ENCODE measurements at places on chromosomes 1 and 21. TPM values are rescaled to one million over a fixed set of nuclear protein-coding genes. Genes with fewer than 3 reads are reported as not detected.

DNA sequence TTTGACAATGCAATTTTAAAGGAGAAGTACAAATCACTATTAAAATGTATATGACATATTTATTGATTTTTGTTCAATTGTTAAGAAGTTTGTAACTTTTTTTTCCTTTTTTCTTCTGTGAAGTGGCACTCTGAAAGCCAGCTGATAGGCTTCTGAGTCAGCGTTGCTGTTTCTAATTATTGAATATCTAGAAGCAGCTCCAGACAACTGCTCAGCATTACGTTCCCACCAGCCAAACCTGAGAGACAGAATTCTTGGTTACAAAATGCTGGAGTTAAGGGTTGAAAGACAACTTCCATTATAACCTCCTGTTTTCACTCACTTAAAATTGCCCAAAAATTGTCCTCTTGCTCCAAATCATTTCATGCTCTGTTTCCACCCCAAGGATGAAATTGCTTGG lies 31.4 kb upstream of the LMX1A start:
- DNase-seq = no peak

DNA sequence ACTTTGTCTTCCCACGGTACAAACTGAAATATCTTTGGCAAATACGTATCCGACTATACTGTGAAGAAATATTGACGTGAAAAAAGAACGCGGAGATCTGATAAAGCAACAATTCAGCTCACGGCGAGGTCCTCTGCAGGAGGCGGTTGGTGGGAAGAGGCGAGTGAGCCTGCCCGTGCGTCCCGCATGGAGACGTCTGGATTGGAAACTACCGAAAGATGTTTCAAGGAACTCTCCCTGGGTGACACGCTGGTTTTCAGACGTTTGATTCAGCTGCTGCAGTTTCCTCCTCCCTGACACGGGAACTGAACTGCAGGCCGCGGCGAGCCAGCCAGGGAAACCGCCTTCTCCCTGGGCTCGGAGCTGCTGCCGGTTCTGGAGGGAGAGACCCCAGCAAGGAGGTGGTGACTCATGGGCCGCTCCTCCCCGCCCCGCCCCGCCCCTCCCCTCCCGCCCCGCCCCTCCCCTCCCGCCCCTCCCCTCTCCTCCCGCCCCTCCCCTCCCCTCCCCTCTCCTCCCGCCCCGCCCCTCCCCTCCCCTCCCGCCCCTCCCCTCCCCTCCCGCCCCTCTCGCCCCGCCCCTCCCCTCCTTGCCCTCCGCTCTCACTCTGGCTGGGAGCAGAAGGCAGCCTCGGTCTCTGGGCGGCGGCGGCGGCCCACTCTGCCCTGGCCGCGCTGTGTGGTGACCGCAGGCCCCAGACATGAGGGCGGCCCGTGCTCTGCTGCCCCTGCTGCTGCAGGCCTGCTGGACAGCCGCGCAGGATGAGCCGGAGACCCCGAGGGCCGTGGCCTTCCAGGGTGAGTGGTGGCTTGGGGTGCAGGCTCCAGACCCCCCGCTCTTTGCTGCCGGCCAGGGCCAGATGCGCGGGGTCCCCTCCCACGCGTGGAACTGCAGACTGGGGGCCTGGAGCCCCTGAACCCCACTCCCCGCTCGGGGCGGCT lies at the start of gene COL6A1:
TSS of gene COL6A1 (plus strand) at position 620 of the 941 bp plus-strand sequence. CDS start at position 701, 81 bp downstream.
- peak; percentile 84 for DNase-seq

Gene MAST2
- 104 TPM for total RNA-seq

Gene WNT9A
- 4.8 TPM for total RNA-seq

Gene TSSK3
- total RNA-seq = 2.1 TPM

Gene GPA33
- 0.91 TPM for total RNA-seq

Gene HES2
- not detected for total RNA-seq

GRCh38 chr1:228313536-228314277 lies 92.9 kb downstream of the TRIM11 start:
- no peak for DNase-seq

Gene KPRP
- not detected for total RNA-seq

Gene CLIC6
- total RNA-seq = 11.2 TPM

Gene MATN1
- total RNA-seq = not detected

Gene CATSPERE
- total RNA-seq = 0.58 TPM

Gene LRRC38
- total RNA-seq = 0.30 TPM

DNA sequence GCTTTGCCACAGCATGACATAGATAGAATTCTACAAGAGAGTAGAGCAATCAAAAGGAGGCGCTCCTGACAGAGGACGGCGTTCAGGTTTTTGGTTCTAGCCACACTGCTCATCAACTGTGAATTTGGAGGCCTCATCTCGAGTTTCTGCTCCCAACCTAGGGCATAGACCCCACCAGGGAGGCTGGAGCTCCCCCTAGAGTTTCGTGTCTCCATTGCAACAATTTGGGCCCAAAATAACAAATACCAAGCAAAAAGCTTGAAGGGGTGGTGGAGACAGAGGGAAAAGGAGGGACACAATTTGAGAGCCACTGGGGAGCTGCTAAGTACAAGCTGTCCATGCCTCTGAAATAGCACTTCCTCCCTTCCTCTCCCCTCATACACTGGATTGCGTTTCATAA lies 297.0 kb downstream of the GPATCH2 start:
- DNase-seq = no peak

Gene PIGR
- total RNA-seq = 0.91 TPM

GRCh38 chr1:234776876-234777855 lies 167.2 kb upstream of the IRF2BP2 start:
- no peak for DNase-seq

GRCh38 chr1:210384625-210385024 lies 55.9 kb downstream of the HHAT start:
- no peak for DNase-seq

GRCh38 chr1:32393832-32394140 lies 455 bp downstream of the BSDC1 start:
- no peak for DNase-seq

GRCh38 chr1:8473891-8474300 lies 156.0 kb downstream of the SLC45A1 start:
- no peak for DNase-seq

Gene TXLNA
- 17.2 TPM for total RNA-seq

DNA sequence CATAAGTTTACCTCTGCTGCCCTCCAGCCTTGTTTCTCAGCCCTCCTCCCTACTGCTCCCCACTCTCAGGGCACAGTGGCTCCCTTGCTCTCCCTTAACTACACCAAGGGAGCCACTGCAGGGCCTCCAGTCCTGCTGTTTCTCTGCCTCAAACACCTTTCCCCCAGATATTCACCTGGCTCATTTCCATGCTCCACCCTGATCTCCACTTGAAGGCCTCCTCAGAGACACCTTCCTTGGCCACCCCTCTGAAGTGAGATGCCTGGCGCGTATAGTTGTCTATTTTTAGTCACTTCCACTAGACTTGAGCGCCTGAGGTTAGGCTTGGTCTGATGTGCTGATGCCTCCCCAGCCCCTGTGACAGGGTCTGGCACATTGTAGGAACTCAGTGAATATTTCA lies 34.9 kb downstream of the SEC16B start:
- DNase-seq = no peak

Gene SYNC
- 16.2 TPM for total RNA-seq

- DNase-seq = no peak
Observed at GRCh38 chr1:232414100-232414499, 215.8 kb downstream of the SIPA1L2 start.

Gene HCRTR1
- total RNA-seq = 0.44 TPM

Gene RGS8
- 0.05 TPM for total RNA-seq

Gene CYP4A11
- not detected for total RNA-seq

DNA sequence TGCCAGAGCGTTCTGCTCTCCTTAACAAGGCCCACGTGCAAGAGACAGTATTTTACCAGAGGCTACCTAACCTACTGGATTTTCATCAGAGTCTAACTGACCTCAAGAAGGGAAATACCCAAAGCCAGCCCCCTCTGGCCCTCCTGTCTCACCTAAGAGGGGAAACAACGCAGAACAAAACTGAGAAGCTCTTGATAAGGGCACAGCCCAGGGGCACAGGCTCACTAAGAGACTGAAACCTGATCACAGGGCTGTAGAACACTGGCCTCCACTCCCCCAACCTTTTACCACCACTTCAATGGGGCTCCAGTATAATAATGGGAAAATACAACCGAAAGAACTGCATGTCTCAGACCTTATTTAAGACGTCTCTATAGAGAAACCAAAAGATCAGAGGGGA lies 449.5 kb upstream of the CAMK1G start:
- DNase-seq = no peak

- no peak for DNase-seq
Observed at GRCh38 chr21:46557469-46557868, 47.4 kb downstream of the S100B start.

- no peak for DNase-seq
Observed at GRCh38 chr21:25359724-25360123, 247.6 kb downstream of the MRPL39 start.

Gene ARTN
- 0.14 TPM for total RNA-seq

GRCh38 chr1:99751877-99752504 lies 14.4 kb downstream of the FRRS1 start:
- no peak for DNase-seq

Gene HSF2BP
- total RNA-seq = 0.16 TPM

DNA sequence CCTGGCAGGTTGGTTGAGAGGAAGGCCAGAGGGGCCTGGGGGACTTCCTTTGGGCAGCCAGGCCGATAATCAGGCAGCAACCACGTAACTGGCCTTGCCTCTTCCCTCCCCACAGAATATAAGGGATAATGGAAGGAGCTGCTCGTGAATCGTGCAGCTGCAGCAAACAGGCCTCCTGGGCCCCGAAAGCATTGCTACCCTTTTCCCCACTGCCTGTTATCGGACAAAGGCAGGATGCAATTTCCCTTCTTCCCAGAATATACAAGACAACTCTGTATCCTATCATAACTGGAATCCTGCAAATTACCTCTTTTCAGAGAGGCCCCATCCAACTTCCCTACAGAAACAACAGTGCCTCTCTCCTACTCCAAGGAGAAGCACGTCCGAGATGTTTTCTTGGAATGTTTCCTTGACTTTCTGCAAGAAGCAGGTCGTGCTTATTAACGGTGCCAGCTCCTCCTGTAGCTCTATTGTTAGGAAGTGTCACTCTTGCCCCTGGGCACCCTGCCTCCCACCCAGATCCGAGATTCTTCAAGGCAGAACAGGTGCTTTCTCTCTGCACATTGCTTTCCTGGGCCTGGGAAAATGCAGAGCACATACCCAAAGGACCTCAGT lies 106.0 kb upstream of the TIAM1 start:
- no peak for DNase-seq

Measured in left ventricle myocardium inferior (tissue), 1 donor.